ENCODE measurements at places on chromosomes 2 and 18.
A peak's percentile ranks its signal among the peaks of the same experiment; 100 is the strongest.

DNA sequence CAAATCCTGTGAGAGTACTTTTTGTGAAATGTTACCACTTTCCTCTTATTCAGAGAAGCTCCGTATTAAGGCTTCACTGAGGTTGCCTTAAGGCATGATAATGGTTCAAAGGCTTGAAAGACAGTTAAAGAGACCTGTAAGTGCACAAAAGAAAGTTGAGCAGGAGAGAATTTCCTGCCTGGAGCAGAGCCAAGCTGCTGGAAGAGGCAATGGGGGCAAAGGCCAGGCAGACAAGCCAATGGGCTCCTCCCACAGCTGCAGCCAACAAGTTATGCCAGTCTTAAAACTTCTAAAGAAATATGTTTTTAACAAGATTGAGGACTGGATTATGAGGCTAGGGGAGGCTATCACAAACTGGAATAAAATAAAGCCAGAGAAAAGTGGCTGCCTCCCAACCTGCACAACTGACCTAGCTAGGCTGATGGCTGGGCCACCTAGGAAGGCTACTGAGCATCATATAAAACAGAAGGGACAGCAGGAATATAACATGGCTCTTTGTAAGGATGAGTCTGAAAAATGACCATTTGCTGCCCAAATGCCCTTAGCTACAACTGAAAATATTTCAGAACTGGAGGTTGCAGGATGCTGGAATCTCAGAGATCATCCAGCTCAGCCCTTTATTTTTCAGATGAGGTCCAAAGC, 2.1 kb downstream of the IL1B start:
- no peak for DNase-seq

GRCh38 chr2:169572821-169573159, 875 bp downstream of the FASTKD1 start:
- no peak for DNase-seq

- no peak for DNase-seq
Measured at GRCh38 chr2:167697194-167697593, 550.2 kb downstream of the STK39 start.

GRCh38 chr2:136376211-136376610, 258.3 kb upstream of the CXCR4 start:
- DNase-seq = peak; percentile 32

GRCh38 chr18:6249788-6250187, 164.9 kb downstream of the L3MBTL4 start:
- no peak for DNase-seq

- no peak for DNase-seq
Measured at GRCh38 chr2:166766220-166766619, 122.1 kb upstream of the XIRP2 start.

DNA sequence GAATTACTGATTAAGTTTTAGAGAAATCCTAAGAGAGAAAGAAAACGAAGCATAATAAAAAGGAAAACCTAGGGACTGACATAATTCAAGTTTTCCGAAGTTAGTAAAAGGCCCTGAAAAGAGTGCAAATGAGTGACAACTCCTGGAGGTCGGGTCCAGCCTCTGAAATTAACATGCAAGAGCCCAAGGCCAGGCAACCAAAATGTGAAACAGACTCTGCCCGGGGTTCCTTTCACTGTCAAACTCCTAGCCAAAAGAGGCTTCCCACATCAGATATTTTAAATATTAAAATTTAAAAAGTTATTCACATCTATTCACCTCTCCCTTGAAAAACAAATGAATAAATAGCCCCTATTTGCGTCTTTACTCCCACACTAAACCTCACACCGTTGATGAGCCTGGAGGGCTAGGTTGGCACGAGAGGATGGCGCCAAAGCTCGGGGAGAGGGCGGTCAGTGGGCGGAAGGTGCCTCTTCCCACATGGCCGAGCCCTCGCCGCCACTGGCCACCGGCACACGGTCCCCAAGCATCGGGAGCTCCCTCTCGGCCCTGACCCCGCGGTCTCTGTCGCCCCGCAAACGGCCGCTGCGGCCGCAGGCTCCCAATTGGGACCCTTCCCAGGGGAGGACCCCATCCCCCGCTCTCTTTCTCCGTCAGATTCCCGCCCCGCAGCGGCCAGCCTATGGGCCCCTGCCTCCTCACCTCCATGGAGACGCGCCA, 630 bp downstream of the PPM1G start:
- no peak for DNase-seq

DNA sequence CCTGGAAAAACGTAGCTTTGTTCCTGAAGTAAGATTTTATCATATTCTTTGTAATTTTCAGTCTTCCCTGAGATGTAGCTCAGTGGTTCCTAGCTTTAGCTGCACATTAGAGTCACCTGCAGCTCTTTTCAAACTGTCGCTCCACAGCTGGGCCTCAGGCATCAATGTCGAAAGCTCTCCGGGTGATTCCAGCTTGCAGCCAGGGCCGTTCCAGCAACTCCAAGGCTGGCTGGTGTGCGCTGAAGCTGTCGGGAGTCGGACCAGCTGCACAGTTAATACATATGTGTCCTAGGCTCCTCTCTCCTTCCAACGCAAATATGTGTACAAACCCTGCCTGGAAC, 609 bp upstream of the ZNF2 start:
- no peak for DNase-seq

GRCh38 chr2:10254373-10255188, 48.1 kb upstream of the HPCAL1 start:
- DNase-seq = no peak

- DNase-seq = no peak
Measured at GRCh38 chr18:3704556-3705344, 254.8 kb downstream of the TGIF1 start.

DNA sequence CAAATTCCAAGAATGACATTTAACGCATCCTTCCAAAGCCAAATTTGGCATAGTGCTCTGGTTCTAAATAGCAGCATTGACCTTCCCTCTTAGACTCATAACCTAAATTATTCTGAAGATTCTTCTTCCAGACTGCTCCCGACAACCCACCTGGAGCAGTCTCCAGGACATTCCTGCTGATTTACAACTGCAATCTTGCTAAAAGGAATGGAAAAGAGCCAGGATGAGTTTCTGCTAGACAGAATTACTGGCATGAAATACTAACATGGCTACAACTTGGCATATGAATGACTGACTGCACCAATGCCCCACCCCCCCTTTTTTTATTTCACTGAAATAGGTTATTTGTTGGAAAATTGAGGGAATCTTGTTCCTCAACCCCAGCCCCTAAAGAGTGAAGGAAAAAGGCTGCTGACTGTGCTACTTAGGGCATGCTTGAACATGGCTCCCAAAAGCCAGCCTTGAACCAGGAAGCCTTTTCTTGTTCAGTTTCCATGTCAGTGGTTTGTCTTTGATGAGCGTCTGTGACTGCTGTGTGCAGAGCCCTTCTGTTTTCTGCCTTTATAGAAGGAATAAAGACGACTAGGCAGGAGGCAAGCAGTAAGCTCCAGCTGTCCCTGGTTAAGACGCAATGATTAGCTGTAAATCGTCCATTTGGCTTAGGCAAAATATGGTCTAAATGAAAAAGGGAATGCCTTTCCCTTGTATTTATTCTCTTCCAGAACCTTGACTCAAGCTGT, 47.4 kb upstream of the ITGB6 start:
- no peak for DNase-seq

- DNase-seq = no peak
Measured at GRCh38 chr2:238243496-238244076, 3.7 kb upstream of the HES6 start.

DNA sequence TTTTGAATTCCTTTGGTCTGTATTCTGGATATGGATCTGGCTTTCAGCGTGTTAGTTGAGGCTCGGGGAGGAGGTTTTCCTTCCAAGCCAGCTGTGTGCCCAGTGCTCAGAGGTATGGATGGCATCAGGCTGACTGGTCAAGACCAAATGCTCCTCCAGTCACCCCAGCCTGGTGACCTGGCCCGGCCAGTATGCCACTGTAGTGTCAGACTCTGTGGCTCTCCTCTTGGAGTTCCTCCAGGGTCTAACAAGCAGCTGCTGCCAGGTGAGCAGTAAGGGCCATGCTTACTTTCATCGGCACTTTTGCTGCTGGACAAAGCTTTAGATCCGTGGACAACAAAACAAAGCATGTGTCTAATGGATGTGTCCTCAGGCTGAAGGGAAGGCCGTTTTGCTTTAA, 44.1 kb downstream of the CABLES1 start:
- DNase-seq = no peak

GRCh38 chr2:229971298-229971790, 49.0 kb downstream of the FBXO36 start:
- no peak for DNase-seq

GRCh38 chr2:58914733-58915505, 673.8 kb upstream of the FANCL start:
- DNase-seq = no peak

DNA sequence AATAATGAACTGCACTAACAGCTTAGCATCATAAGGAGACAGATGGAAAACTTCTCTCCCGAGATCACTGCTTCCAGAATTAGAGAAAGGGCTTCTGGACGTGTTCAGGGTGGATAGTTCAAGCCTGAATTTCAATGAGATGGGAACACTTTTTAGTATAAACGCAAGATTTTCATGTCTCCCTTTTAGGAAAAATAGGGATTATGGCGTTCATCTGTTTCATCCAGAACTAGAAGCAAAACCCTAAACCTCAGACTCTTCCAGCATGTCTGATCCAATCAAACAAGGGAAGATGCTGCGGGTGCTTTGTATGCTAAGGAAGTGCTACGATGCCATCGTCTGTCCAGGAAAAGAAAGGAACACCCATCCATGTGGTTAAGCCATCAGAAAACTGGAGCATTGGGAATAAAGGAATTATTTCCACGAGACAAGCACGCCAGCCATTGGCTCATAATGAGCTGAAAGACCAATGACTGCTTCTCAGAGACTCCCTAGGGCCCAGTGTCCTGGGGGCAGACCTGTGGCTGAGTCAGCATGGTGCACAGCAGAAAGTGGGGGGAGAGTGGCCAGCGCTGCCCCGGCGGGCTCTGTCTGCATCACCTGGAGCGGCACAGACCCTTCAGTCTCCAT, 65.9 kb upstream of the AFF3 start:
- DNase-seq = no peak

- DNase-seq = no peak
Measured at GRCh38 chr2:151523850-151524249, 114.1 kb downstream of the RIF1 start.

- DNase-seq = no peak
Measured at GRCh38 chr2:204145791-204146190, 209.2 kb downstream of the ICOS start.

- DNase-seq = no peak
Measured at GRCh38 chr2:140947236-140947635, 1183.6 kb downstream of the LRP1B start.

GRCh38 chr18:23033056-23033455, 99.9 kb downstream of the RBBP8 start:
- no peak for DNase-seq

DNA sequence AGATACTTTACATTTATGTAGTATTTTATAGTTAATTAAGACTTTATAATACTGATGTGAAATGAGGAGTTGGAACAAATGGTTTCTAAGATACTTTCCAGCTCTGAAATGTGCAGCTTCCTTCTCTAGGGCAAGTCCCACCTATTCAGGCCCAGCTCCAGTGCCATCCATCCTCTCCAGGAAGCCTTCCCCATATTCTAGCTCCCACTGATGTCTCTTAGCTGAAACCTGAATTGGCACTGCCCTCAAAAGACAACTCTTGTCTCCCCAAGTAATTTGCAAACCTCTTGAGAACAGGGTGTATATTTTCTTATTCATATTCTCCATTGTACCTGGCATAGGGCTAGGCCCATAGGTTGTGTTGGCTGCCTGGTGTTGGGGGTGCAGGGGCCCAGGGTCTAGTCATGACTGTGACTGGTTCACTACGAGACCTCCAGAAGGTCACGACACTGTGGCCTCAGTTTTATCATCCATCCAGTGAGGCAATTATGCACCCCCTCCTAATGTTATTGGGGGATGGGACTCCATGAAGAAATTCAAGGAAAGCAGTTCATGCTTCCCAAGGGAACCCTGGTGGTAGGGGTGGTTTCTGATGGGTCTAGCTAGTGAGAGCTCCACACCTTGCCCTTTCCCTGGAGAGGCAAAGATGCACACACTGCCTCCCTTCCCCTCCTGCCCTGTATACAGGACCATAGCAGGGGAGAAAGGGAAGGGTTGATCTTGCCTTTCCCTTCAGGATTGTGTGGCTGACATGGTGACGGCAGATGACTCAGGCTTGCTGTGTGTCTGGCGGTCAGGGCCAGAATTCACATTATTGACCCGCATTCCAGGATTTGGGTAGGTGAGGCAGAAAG, 2.8 kb downstream of the WDR54 start:
- no peak for DNase-seq

- DNase-seq = no peak
Measured at GRCh38 chr2:108199726-108200125, 40.0 kb upstream of the SULT1C3 start.

DNA sequence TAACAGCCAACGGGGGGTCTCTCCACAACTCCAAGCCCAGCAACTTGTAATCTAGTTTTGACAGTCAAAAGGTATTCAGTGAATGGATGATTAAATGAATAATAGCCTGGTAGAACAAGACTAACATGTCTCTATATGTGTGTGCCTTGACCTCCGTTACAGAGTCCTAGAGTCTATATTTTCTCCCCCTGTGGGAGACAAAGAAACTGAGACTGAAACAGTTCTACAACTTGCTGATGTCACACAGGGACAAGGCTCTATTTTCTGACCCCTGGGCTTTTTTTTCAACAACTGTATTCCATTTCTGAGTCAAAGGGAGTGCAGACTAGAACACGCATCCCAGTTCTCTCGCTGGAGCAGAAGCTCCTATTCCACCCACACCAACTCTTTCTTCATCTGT, 223.6 kb upstream of the AGAP1 start:
- no peak for DNase-seq

DNA sequence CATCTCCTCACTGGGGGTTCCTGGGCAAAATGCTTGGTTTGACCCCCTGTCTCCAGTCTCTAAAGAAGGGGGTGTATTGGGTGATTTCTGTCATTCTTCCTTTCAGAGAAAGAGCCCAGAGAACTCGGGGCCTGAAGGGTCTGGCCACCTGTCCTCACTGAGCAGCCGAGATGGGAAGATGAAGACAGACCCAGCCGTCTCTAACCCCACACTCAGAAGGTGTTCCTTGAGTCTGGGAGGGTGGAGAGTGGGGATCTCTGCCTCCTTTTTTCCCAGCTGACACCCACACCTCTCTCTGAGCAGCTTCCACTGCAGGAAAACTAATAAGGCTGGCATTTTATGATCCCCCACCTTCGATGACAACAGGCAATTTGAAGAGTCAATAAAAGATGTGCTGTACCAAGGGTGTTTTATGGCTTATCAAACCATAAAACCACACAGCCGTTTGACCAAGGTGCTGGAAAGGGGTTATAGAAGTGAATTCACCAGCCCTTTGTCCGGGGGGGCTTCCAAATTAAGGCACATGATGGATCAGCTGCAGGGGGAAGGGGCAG, 213.8 kb downstream of the SMAD2 start:
- DNase-seq = no peak

DNA sequence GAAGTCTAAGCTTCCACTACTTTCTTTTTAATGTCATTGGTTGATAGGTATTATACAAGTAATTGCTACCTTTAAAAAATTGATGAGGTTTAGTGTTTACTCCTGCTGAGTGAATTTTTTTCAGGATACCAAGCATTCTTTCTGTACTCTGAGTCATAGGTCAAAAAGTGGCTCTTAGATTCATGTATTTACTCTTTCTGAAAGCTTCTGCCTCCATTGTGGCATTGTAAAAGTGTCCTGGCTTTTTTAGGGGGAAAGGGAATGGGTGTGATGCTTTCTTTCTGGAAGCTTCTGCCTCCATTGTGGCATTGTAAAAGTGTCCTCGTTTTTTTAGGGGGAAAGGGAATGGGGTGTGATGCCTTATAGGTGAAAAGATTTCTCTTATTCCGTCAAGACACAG, 286.5 kb downstream of the LPIN1 start:
- DNase-seq = no peak

GRCh38 chr2:177201919-177202346, 10.7 kb upstream of the HNRNPA3 start:
- no peak for DNase-seq

- DNase-seq = no peak
Measured at GRCh38 chr2:189095101-189095500, 84.5 kb downstream of the COL5A2 start.
